ENCODE measurements at places on chromosomes 7 and 10. TPM values are rescaled to one million over a fixed set of nuclear protein-coding genes. Genes with fewer than 3 reads are reported as not detected.

DNA sequence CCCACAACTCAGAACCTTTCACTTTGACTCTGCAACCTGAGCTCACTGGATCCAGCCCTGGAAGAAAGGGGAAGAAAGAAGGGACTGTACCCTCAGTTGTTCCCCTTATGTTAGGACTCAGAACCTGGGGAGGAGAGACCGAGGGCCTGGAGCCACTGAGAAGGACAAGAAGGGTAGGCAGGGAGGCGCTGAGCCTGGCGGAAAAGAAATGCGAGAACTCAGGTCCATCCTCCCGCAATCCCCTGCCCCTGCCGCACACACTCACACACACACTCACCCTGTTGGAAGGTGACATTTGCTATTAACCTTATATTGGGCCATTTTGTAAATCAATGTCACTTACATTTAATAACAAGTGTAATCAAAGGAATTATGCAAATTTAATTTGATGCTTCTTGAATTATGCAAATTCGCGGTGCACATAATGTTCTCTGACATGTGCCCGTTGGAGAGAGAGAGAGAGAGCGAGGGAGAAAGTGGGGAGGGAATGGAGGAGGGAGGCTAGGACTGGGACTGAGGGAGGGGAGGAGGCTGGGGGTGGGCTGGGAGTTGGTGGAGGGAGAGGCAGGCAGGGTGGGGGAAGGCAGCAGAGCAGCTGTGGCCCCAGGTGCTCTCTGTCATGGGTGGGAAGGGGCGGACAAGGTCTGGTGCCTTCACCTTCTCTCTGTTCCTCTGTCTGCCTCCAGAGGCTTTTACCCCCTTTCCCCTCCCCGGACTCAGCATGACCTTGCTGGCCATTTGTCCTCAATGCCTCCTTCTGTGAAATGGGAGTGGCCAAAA is 99.6 kb upstream of the PAX2 start:
- H3K36me3 ChIP-seq = no peaks in the 10 kb centered on the region
- no peak for DNase-seq
- H3K4me1 ChIP-seq = no peaks in the 10 kb centered on the region
- no peak overlapping the region for H3K27ac ChIP-seq
- H3K27me3 ChIP-seq = no peaks in the 10 kb centered on the region

- H3K27ac ChIP-seq = no peak overlapping the region
- DNase-seq = peak; percentile 29
- H3K36me3 ChIP-seq = no peaks in the 10 kb centered on the region
- H3K4me1 ChIP-seq = no peaks in the 10 kb centered on the region
Observed at GRCh38 chr10:103197174-103197573, 4.1 kb upstream of the NT5C2 start.

DNA sequence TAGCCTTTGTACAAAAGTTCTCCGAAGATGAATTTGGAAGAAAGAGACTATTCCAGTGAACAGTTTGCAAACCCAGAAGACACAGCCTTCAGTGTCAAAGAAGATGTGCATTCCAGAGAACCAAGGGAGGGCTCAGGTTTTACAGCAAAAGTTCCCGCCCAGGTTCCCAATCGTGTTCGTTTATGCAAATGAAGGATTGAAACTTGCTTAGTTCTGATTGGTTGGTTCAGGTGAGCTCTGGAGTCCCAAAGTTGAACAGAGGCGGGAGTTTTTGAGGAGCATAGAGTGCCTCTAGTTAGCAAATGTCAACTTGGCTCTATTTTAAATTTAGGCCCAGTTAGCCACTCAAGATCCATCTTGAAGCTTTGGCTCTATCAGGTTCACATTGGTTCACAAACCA is 51.3 kb downstream of the TMEM270 start:
- H3K27ac ChIP-seq = no peak overlapping the region
- H3K4me1 ChIP-seq = no peaks in the 10 kb centered on the region
- no peaks in the 10 kb centered on the region for H3K36me3 ChIP-seq
- H3K27me3 ChIP-seq = no peaks in the 10 kb centered on the region
- DNase-seq = no peak

- no peaks in the 10 kb centered on the region for H3K36me3 ChIP-seq
- H3K4me1 ChIP-seq = no peaks in the 10 kb centered on the region
- H3K27ac ChIP-seq = no peak overlapping the region
- H3K4me3 ChIP-seq = no peak overlapping the region
- H3K27me3 ChIP-seq = no peaks in the 10 kb centered on the region
- no peak for DNase-seq
Observed at GRCh38 chr7:39304178-39304577, 262.0 kb upstream of the YAE1 start.

- no peaks in the 10 kb centered on the region for H3K4me1 ChIP-seq
- H3K27me3 ChIP-seq = no peaks in the 10 kb centered on the region
- DNase-seq = no peak
Observed at GRCh38 chr10:120431251-120431651, 25.8 kb upstream of the PLPP4 start.

- DNase-seq = no peak
- peaks cover 7% of the 10 kb centered on the region for H3K4me1 ChIP-seq
- no peak overlapping the region for H3K4me3 ChIP-seq
Observed at GRCh38 chr10:80581469-80581835, 43.8 kb downstream of the SH2D4B start.

DNA sequence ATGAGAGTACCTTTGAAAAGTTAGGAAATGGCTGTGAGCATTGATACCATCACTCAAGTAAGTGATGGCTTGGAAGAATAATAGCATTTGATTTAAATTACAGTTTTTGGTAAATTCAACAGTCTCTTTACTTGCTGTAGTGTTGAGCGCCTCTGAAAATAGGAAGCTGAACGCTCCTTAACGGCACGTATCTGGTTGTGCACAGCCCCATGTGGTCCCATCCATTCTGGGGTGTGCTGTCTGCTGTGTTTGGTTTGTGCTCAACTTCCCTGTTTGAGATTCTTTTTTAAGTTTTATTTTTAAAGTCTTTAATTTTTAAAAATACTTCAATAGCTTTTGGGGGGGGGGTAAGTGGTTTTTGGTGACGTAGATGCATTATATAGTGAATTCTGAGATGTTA is 51.5 kb downstream of the DNAJB6 start:
- no peak for DNase-seq
- no peaks in the 10 kb centered on the region for H3K4me1 ChIP-seq
- H3K27ac ChIP-seq = no peak overlapping the region
- H3K27me3 ChIP-seq = no peaks in the 10 kb centered on the region

- no peaks in the 10 kb centered on the region for H3K4me1 ChIP-seq
- no peak overlapping the region for H3K27ac ChIP-seq
- DNase-seq = no peak
- no peak overlapping the region for H3K4me3 ChIP-seq
- no peaks in the 10 kb centered on the region for H3K27me3 ChIP-seq
Observed at GRCh38 chr7:12370249-12370648, 33.4 kb downstream of the VWDE start.

DNA sequence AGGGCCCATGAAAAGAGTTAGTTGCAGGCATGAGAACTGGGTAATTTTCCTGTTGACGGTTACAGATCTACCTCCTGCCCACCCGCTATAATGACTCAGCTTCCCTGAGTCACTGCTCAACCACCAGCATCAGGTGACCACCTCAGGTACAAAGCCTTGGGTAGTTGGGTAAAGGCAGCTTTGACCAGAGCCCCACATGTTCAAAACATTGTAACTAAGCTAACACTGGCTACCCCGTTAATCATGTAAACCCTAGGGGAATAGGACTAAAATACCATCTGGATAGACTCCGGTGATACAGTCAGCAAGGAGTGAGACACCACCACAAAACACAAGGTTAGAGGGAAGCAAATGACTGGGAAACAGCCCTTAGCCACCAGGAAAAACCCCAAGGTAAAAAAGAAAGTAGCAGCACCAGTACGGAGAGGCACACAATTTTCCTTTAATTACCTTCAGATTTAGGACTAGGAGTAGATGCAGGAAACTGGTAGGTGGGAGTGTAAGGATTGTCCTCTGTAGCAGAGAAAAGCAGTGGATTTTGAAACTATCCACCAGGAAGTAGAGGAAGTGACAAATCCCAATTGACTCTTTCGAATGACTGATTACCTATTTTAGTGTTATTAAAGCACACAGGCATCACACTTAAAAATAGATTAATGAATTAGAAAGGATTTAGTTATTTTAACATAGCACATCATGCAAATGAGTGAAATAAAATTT is 103.5 kb upstream of the PDLIM1 start:
- peak overlapping the region; percentile 27 for H3K27ac ChIP-seq
- H3K36me3 ChIP-seq = no peaks in the 10 kb centered on the region
- no peak overlapping the region for H3K4me3 ChIP-seq
- no peaks in the 10 kb centered on the region for H3K4me1 ChIP-seq
- DNase-seq = no peak

- H3K4me3 ChIP-seq = no peak overlapping the region
- peak overlapping the region; percentile 43 for H3K27ac ChIP-seq
- H3K4me1 ChIP-seq = no peaks in the 10 kb centered on the region
- no peaks in the 10 kb centered on the region for H3K27me3 ChIP-seq
- no peaks in the 10 kb centered on the region for H3K36me3 ChIP-seq
Observed at GRCh38 chr7:82049891-82050533, 280.2 kb upstream of the HGF start.

GRCh38 chr10:63528084-63528744 is 7.0 kb downstream of the REEP3 start:
- no peak overlapping the region for H3K4me3 ChIP-seq
- DNase-seq = no peak
- no peaks in the 10 kb centered on the region for H3K27me3 ChIP-seq
- H3K27ac ChIP-seq = no peak overlapping the region
- H3K4me1 ChIP-seq = peaks cover under 1% of the 10 kb centered on the region

- no peak for DNase-seq
- no peaks in the 10 kb centered on the region for H3K36me3 ChIP-seq
- H3K27me3 ChIP-seq = no peaks in the 10 kb centered on the region
- no peak overlapping the region for H3K27ac ChIP-seq
- H3K4me3 ChIP-seq = no peak overlapping the region
- no peaks in the 10 kb centered on the region for H3K4me1 ChIP-seq
Observed at GRCh38 chr10:5963071-5963470, 14.3 kb downstream of the IL15RA start.

- no peak for DNase-seq
- H3K4me3 ChIP-seq = no peak overlapping the region
- H3K27ac ChIP-seq = no peak overlapping the region
- no peaks in the 10 kb centered on the region for H3K36me3 ChIP-seq
- no peaks in the 10 kb centered on the region for H3K4me1 ChIP-seq
Observed at GRCh38 chr7:37382546-37383088, 66.0 kb downstream of the ELMO1 start.

DNA sequence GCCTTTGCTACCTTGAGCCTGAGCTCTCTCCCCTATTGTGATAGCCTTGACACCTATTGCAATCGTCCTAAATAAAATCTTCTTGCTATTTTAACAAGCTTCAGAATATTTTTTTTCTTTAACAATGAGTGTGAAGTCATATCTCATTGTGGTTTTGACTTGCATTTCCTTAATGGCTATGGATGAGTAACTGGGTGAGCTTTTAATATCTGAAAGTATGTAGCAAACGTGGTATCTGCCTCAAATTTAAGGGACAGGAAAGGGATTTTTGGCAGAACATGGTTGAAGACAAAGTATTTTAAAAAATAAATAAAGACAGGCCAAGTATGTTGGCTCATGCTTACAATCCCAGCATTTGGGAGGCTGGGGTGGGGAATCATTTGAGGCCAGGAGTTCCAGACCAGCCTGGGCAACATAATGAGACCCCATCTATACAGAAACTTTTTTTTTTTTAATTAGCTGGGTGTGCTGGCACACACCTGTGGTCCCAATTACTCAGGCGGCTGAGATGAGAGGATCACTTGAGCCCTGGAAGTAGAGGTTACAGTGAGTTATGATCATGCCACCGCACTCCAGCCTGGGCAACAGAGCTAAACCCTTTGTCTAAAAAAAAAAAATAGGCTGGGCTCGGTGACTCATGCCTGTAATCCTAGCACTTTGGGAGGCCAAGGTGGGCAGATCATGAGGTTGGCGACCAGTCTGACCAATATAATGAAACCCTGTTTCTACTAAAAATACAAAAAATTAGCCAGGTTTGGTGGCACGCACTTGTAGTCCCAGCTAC is 319.3 kb upstream of the NRP1 start:
- H3K4me1 ChIP-seq = no peaks in the 10 kb centered on the region
- H3K27ac ChIP-seq = no peak overlapping the region
- no peaks in the 10 kb centered on the region for H3K27me3 ChIP-seq
- DNase-seq = no peak

DNA sequence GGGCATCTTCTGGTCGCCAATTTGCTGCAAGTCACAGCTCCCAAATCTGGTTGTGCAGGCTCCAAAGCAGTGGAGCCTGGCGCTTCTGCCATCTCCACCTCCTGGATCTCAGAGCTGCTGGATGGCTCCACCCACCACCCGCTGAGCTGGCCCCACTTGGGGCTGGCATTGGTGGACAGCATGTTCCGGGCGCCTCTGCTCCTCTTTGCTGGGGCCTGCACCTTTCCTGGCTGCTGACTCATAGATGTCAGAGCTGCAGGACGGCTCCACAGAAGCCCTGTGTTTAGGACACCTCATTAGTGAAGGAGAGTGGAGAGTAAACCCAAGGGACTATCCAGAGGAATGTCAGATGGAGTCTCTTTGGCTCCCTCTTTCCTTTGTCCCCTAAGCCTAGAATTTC is 27.4 kb downstream of the MAPK8 start:
- no peaks in the 10 kb centered on the region for H3K36me3 ChIP-seq
- H3K27me3 ChIP-seq = no peaks in the 10 kb centered on the region
- no peak for DNase-seq
- no peaks in the 10 kb centered on the region for H3K4me1 ChIP-seq
- H3K4me3 ChIP-seq = no peak overlapping the region
- no peak overlapping the region for H3K27ac ChIP-seq

DNA sequence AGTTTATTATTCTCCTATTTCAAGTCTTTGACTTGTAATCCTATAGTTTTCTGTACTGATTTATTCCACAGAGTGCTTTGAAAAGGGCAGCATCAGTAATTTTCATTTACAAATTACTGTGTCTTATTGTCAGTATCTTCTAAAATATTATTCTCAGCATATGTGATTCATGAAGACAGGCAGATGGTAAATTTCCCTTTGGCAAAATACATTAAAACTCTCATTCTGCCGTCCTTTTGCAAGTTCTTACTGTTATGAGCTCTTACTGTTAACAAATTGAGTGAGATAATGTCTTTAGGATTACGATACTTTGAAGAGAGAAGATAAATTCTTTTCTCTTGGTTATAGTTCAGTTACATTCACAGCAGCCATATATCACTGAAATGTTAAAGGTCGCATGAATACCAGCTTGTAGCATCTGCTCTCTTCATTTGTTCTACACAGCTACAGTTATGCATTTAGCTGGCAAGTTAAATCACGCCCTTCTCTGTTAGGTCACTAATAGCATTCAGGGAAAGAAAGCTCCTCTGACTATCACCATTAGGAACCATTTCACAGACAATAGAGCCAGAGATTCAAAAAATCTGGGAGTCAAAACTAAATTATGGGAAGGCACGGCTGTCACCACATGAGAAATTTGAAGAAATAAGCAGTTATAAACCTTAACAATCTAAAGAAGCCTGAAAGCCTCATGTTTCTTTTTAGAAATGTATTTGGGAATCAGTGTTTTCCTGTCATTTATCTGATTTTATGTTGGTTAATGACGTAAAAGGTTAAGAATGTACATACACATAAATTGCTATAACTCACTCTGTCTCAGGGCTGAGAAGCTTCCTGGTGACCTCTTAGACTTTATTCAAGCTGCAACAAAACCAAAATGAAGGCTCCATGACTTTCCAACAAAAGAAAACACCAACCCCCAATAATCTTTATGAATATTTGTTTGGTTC is 109.6 kb upstream of the SP4 start:
- H3K27me3 ChIP-seq = no peaks in the 10 kb centered on the region
- H3K4me1 ChIP-seq = no peaks in the 10 kb centered on the region
- no peaks in the 10 kb centered on the region for H3K36me3 ChIP-seq

- H3K36me3 ChIP-seq = no peaks in the 10 kb centered on the region
- H3K27ac ChIP-seq = no peak overlapping the region
- no peak overlapping the region for H3K4me3 ChIP-seq
- H3K4me1 ChIP-seq = no peaks in the 10 kb centered on the region
Observed at GRCh38 chr10:96073722-96074121, 30.3 kb downstream of the CCNJ start.

The FBXL13 gene
- total RNA-seq = 12.9 TPM

The CPED1 gene
- total RNA-seq = 67.4 TPM

The AKR1C4 gene
- total RNA-seq = not detected

All from uterus (tissue), 4 donors.